ENCODE measurements at places on chromosomes 1 and 21. TPM values are rescaled to one million over a fixed set of nuclear protein-coding genes. Genes with fewer than 3 reads are reported as not detected.
A peak's percentile ranks its signal among the peaks of the same experiment; 100 is the strongest.

- DNase-seq: peak; percentile 62
These were observed 9.7 kb downstream of the OR2B11 start for GRCh38 chr1:247448107-247448791.

GRCh38 chr1:183821309-183821888 is 16.5 kb downstream of the RGL1 start:
- DNase-seq: no peak

DNA sequence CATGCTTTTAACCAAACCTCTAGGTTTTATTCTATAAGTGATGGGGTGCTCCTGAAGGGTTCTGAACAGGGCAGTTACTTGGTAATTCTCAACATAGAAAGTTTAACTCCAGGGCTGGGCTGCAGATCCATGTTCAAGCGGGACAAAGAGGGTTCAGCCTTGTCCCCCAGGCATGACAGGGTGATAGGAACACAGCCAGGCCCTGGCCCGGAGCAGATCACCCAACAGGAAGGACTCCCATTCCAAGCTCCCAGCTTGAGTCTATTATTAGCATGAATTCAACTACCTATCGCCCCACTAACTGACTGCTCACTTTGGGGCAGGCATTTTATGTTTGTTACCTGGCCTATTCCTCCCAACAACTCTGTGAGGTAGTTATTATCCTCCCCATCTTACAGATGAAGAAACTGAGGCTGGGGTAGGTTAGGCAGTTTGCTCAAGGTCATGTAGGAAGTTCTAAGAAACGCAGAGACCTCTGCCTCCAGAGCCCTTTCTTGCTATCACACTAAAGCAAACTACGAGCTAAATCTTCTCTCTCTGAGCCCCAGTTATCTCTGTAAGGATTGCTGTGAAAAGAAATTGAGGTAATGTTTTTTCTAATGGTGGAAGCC is 14.5 kb downstream of the ASAP3 start:
- DNase-seq: no peak

VSIG8 gene
- not detected for total RNA-seq

DCST1 gene
- total RNA-seq: 0.41 TPM

- no peak for DNase-seq
These were observed 243.9 kb downstream of the KAZN start for GRCh38 chr1:14842361-14842760.

DNA sequence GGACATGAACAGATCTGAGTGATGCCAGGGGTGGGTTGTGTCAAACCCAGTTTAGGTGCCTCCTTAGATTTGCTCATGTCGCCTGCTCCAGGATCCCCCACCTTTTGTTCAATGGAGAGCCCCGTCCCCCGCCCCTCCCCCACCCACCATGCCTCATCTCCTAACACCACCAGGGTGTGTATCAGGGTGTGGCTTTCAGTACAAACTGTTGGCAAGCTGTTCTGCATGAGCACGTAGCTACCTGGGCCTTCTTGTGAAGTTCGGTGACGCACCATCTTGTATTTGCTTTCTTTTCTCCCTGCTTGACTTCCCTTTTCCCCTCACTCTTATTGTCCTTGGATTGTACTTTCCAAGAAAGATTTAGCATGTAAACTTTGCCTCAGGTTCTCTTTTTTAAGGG is 94.8 kb downstream of the EBNA1BP2 start:
- DNase-seq: no peak
